ENCODE measurements at places on chromosomes 2 and 18.
A peak's percentile ranks its signal among the peaks of the same experiment; 100 is the strongest.

DNA sequence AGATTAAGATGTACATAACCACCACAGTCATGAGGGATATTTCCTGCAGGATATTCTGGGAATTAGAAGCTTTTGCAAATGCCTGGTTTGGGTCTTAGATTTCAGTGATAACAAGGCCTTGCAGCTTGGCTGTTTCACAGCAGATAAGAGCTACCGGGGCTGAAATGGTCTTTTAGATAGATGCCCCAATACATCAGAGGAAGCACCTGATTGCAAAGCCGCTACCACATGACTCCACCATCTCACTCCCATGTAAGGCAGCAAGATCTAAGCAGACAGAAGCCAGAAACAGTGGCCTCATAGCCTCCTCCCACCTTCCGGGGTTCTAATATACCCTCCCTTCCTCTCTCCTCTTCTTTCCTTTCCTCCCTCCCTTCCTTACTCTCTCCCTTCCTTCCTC is 31.1 kb upstream of the EPG5 start:
- peak; percentile 40 for DNase-seq

- DNase-seq = no peak
Measured at GRCh38 chr18:39909706-39910105, 2045.3 kb upstream of the PIK3C3 start.

GRCh38 chr2:42459296-42459695 is 34.5 kb downstream of the KCNG3 start:
- DNase-seq = no peak

GRCh38 chr2:200596774-200597570 is 11.2 kb downstream of the AOX1 start:
- no peak for DNase-seq

DNA sequence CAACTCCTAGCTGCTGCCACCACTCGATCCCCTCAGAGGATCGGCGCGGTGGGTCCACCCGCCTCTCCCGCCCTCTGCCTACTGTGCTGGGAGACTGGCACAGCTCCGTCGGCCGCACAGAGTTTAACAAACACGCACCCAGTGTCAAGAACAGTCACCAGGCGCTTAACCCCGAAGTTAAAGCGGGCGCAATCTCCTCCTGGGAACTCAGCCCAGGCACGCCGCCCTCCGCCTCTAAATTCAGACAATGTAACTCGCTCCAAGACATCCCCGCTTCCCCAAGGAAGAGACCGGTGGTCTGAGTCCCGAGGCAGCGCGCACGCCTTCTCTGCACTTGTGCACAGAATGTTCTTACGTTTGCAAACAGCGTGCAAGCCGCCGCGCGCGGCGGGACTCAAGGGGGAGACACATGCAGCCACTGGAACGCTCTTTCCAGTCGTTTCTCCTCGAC is 533 bp downstream of the CXCR4 start:
- peak; percentile 52 for DNase-seq

- no peak for DNase-seq
Measured at GRCh38 chr2:217759991-217760390, 242.8 kb downstream of the TNS1 start.

DNA sequence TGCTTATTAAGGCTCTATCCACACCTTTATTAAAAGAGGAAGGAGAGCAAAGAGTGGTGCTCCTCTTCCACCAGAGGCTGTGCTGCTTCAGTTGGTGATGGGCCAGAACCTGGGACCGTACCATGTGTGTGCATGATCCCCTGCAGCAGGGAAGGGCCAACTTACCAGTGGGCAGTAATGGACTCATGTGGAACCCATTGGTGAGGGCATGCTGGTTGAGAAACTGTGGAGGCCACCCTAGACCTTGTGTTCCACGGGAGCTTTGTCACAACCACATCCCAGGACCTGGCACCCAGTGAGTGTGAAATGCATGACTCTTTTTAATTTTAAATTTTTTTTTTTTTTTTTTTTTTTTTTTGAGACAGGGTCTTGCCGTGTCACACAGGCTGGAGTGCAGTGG is 5.4 kb downstream of the UBE2F start:
- no peak for DNase-seq

DNA sequence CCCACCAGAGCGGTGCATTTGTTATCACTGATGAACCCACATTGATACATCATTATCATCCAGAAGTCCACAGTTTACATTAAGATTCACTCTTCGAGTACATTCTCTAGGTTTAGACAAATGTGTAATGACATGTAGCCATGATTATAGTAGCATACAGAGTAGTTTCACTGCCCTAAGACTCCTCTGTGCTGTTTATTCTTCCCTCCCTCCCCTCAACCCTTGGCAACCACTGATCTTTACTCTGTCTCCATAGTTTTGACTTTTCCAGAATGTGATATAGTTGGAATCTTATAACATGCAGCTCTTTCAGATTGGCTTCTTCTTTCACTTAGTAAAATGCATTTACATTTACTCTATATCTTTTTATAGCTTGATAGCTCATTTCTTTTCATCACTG is 31.2 kb upstream of the GREB1L start:
- no peak for DNase-seq

DNA sequence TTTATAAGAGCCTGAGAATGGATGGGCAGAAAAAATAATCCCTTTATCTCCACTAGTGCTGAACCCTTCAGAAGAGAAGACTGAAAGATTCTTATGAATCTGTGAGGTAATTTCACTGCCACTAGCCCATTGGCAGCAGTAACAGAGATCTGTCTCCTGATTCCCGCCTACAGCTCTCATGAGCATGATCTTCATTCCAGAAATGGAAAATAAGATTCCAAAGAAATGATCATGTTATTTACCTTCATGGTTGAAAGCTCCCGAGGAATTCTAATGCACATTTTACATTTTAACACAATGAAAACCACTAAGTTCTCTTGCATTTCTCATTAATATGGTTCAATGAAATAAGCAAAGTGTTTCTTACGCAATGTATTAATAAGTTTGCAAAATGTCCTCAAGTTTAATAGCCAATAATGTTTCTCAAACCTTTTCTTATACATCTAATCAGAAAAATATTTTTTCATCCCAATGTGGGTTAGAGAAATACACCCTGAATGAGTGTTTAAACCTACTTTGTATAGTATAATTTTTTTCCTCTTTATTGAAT is 905.6 kb downstream of the TMEM182 start:
- no peak for DNase-seq

GRCh38 chr18:63244607-63245006 is 75.0 kb downstream of the BCL2 start:
- DNase-seq = no peak

GRCh38 chr2:188937228-188938220 is 36.6 kb upstream of the COL3A1 start:
- no peak for DNase-seq

Measured in SK-N-DZ (cell line).